CD8-positive, alpha-beta memory T cell (primary cell): ENCODE measurements at places on chromosomes 3 and 15. TPM values are rescaled to one million over a fixed set of nuclear protein-coding genes. Genes with fewer than 3 reads are reported as not detected.

DNA sequence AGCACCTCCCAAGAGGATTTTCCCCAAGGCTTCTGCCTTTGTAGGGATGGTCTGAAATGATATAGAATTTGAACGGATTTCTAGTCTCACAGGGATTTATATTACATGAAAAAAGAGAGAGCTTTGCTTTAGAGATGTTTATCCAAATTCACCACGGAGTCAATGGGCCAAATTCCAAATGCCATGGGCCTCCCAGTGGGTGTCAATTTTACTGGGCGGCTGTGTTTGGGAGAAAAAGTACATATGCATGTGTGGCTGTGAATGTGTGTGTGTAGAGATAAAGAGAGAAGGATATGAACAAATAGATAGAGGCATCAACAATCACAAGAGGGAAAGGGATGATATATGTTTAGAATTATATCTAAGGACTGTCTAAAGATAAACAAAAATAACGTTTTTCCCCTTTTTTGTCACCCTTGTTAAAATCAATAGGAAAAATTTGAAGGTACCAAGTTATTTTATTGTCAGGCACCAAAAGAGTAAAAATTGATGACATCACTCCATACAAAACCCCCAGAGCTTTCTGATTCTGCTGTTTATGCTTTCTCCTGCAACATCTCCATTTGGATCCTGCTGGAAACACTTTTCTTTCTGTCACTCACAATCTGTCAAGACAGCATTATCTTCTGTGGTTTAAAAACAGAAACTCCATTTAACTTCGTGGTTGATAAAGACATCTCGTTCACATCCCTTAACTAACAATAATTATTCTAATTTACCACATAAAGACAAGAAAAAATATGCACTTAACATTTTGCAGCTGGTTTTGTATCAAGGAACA lies 160.7 kb downstream of the FHIT start:
- no peak for DNase-seq
- no peaks in the 10 kb centered on the region for H3K27me3 ChIP-seq
- H3K4me3 ChIP-seq = no peak overlapping the region

- H3K27ac ChIP-seq = no peak overlapping the region
- no peak for DNase-seq
- no peak overlapping the region for H3K4me3 ChIP-seq
- no peaks in the 10 kb centered on the region for H3K27me3 ChIP-seq
- no peaks in the 10 kb centered on the region for H3K4me1 ChIP-seq
These were observed 382.9 kb downstream of the OTOL1 start for GRCh38 chr3:161879470-161879869.

GRCh38 chr3:162704238-162704637 lies 1207.6 kb downstream of the OTOL1 start:
- H3K27me3 ChIP-seq = no peaks in the 10 kb centered on the region
- H3K4me3 ChIP-seq = no peak overlapping the region
- H3K4me1 ChIP-seq = no peaks in the 10 kb centered on the region
- no peak overlapping the region for H3K27ac ChIP-seq
- no peaks in the 10 kb centered on the region for H3K36me3 ChIP-seq

- H3K4me1 ChIP-seq = no peaks in the 10 kb centered on the region
- no peak overlapping the region for H3K4me3 ChIP-seq
- H3K36me3 ChIP-seq = no peaks in the 10 kb centered on the region
- H3K27me3 ChIP-seq = no peaks in the 10 kb centered on the region
- DNase-seq = no peak
- no peak overlapping the region for H3K27ac ChIP-seq
These were observed 42.7 kb upstream of the B3GNT5 start for GRCh38 chr3:183210341-183210740.

DNA sequence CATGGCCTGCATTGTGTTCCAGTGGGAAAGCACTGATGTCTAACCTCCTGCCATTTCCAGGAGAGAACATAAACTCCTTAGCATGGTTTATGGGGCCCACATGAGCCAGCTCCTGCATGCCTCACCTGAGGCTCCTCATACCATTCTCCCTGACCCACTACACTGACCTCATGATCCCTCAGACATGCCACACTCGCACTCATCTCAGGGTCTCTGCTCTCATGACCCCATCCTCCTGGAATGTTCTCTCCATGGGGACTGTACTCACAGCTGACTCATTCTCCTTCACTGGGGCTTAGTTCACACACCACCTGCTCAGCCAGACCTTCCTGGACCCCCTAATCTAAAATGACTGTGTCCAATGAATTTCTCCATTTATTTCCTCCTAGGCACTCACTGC lies 4.0 kb upstream of the LMCD1 start:
- peaks cover 3% of the 10 kb centered on the region for H3K4me1 ChIP-seq
- DNase-seq = no peak
- no peaks in the 10 kb centered on the region for H3K36me3 ChIP-seq
- no peak overlapping the region for H3K27ac ChIP-seq
- H3K27me3 ChIP-seq = no peaks in the 10 kb centered on the region

DNA sequence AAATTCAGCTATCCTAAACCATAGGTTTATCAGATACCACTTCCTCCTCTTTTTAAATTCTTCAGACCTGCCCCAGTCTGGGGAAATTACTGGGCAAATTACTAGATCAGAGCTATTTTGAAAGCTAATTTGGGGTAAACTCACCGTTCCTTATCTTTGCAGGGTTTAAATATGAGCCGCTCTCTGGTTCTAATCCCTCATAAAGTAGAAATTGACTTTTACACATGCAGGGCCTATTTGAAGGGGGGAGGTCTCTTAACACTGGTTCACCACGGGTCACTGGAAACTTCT lies 11.0 kb upstream of the MEIS2 start:
- no peak overlapping the region for H3K4me3 ChIP-seq
- peaks cover 46% of the 10 kb centered on the region for H3K27me3 ChIP-seq
- peaks cover 6% of the 10 kb centered on the region for H3K4me1 ChIP-seq

Gene SPATA12
- not detected for total RNA-seq

Gene RPL15
- total RNA-seq = 2,200 TPM

Gene FGF7
- not detected for total RNA-seq

Gene TKT
- total RNA-seq = 173 TPM

Gene CHCHD6
- 16.7 TPM for total RNA-seq

Gene TM4SF1
- 0.18 TPM for total RNA-seq

Gene NUP210
- total RNA-seq = 146 TPM

Gene CCDC39
- not detected for total RNA-seq
